ENCODE measurements at places on chromosomes 11 and 22. TPM values are rescaled to one million over a fixed set of nuclear protein-coding genes. Genes with fewer than 3 reads are reported as not detected.

The BBS1 gene
- total RNA-seq: 18.1 TPM

The SMC1B gene
- not detected for total RNA-seq

The TRAPPC4 gene
- 71.4 TPM for total RNA-seq

The GSTT2 gene
- not detected for total RNA-seq

The KLHL35 gene
- total RNA-seq: 0.54 TPM

The SLC7A4 gene
- total RNA-seq: not detected
